ENCODE measurements at places on chromosomes 3 and 15.

- DNase-seq, result no peak
These were observed 89.3 kb downstream of the OTOL1 start for GRCh38 chr3:161585922-161586321.

- DNase-seq, result no peak
These were observed 91.9 kb downstream of the MEGF11 start for GRCh38 chr15:66161575-66162118.

DNA sequence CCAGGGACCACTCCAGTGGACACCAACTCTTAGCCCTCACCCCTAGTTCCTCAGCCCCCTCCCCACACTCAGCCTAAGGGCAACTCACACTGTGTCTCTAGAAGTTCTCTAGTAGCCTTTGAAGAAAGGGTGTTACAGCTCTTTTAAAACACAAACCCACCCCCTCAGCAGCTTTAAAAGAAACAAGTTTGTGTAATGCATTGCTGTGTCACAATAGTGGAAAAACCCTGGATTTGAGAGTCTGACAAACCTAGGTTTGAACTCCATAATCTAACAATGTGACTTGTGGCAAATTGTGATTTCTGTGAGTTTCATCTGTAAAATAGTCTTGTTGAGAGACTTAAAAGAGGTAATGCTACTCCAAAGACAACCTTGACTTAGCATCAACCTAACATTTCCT is 54.0 kb downstream of the PLCH1 start:
- no peak for DNase-seq

- no peak for DNase-seq
These were observed 1.7 kb downstream of the SCN11A start for GRCh38 chr3:39050029-39050428.

DNA sequence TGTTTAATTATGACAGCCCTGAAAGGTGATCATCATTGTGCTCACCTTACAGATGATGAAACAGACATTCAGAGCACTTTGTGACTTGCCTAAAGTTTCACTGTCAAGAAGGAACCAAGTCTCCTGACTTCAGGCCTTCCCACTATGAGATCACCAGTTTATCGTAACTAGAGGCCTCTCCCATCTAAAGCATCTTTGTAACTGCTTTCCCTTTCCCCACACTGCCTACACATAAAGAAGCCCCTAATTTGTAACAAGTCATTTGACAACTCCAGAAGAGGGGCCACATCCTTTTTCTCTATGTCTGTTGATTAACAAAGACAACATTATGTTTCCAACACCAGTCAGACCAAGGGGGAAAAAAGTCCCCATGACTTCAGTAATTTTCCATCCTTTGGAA is 1.1 kb downstream of the KLHL6 start:
- no peak for DNase-seq

GRCh38 chr3:41987627-41988026 is 25.7 kb upstream of the ULK4 start:
- DNase-seq, result no peak

DNA sequence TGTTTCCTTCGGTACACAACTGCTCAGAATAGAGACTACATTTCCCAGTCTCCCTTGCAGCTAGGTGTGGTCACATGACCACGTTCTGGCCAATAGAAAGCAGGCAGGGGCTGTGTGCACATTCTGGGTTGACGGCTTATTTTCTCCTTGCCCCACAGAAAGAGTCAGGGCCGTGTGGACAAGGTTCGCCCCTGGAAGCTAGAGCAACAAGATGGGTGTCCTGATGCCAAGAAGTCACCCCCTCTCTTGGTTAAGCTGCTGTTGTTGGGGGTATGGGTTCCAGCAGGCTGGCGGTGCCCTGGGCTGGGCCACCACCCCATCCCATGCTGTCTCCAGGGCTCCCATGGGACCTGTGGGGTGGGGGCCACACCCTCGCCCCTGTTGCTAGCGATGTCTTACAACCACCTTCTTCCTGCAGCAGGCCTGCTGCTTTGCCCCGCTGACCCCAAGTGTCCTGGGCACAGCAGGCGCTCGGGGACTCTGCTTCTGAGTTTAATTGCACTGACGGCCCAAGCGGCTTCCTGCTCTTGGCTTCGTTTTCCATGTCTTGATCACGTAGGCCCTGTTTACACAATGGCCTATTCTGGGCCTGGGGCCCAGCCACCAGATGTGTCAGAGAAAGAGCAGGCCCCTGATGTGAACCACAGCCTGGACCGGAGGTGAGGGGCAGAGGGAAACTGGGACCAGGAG is 24.9 kb downstream of the ABTB1 start:
- no peak for DNase-seq

DNA sequence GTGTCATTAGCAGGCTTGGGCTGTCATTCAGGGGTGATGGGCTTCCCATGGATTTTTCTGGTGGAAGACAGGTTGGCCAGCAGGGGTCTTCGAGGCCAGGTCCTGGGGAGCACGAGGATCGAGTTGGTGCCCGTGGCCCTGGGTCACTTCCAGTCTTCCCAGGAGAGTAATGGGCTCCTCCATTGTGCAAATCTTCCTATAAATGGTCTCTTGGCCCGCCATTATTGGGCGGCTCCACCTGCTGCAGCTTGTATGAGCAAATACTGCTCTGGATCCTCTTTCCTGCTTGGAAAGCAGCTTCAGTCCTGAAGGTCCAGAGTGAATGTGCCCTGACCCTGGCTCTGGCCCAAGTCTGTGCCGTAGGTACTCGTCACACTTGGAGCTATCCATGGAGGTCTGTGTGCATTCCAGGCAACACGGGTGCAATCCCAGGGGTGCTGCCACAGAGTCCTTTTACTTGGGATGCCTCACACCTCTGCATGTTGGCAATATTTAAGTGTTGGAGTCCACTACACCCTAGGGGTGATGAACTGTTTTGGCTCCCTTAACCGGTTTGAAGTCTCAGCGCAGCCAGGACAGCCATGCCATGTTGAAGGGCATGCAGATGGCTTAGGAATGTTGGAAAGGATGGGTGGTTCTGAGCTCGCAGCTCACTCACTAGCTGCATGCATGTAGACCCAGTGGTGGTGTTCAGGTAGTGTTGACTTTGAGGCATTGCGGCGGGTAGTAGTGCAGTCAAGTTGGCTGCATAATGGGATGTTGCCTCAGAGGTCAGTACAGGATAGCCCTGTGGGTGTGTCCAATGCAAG is 97.6 kb downstream of the SNRPN start:
- DNase-seq, result no peak

DNA sequence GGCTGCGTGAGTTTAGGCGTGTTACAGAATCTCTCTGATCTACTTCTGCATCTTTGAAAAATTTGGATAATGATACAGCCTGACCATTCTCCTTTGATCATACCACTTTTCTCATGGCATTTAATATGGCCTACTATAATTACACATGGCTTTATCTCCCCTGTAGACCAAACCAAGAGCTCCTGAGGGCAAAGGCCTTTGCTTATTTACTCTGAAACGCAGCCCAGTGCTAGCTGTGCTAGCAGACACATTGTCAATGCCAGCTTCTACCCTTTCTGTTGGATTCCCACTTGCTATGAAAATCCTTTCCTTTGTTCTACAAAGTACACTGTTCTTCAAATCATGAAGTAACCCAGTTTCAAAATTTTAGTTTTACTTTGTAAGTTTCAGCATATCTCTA is 16.5 kb upstream of the VGLL4 start:
- DNase-seq, result no peak

DNA sequence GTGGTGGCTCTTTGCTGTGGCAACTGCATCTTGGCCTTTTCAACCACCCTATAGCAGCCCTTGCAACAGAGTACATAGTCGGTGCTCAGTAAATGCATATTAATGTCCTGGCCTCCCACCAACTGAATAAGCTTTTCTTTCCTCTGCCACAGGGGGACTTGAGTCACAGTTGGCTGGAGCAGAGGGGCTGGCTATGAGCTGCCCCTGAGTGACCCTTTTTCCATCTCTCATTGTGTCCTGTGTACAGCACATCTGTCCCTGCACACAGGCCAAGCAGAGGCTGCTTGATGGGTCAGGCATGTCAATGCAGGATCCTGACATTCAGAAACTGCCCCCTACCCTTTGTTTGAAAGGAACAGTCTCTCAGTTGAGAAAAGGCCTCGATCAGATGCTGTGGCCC is 22.4 kb downstream of the SPSB4 start:
- DNase-seq, result no peak

DNA sequence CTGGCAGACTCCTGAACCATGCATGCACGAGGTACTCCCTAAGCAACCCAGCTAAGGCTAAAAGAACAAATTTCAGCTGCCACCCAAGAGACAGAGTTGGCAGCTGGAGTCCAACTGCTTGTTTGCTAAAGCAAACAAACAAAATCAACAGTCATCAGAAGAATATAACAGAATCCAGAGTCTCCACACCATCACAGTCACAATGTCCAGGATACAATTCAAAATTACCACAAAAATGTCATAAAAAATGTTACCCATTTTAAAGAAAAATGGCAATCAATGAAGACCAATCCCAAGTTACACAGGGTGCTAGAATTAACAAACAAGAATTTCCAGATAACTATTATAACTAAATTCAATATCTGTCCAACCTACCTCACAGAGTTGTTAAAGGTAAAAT is 42.9 kb downstream of the RFTN1 start:
- DNase-seq, result no peak
